ENCODE measurements at places on chromosomes 6 and 20.

DNA sequence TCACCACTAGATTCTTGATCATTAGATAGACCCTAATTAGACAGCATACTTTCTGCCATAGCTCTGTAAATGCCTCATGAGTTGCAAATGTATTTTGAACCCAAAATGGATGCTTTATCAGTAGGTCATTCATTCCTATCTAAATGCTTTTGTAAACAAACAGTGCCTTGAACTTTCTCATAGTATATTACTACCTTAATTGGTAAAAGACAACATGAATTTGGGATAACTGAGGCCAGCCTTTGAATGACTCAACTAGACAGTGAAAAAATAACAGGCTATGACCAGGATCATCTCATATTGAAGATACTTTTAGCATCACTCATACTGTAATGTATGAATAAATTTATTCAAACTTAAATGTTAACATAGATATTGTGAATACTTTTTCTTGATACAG, 37.0 kb upstream of the PRL start:
- DNase-seq, result no peak

DNA sequence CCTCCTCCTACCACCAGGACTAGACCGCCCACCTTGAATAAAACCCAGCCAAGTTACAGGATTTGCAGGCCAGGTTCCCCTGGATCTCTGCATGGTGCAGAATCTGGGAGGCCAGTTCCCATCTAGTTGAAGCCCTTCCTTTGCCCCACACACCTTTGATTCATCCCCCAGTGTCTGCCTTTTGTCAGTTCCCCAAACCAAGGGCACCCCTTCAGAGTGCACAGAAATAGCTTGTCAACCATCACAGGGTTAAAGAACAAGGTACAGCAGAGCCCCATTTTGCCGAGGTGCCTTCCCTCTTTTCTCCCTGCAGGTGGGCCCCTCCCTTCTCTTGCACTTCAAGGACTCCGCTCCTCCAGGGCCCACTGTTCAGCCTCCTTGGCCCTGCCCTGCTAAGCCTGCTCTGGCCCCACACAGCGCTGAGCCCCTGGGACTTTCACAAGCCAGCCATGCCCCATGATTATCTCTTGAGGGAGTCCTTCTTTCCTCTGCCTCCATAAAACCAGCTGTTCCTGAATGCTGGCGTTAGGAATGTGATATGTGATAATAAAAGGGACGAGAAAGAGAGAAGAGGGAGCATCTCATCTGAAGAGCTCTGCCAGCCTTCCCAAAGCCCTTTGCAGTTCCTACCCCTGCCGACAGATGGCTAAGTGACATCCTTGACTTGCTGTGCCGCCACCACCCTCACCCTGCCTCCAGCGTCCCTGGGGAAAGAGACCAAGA, 280.3 kb downstream of the CDC5L start:
- no peak for DNase-seq

DNA sequence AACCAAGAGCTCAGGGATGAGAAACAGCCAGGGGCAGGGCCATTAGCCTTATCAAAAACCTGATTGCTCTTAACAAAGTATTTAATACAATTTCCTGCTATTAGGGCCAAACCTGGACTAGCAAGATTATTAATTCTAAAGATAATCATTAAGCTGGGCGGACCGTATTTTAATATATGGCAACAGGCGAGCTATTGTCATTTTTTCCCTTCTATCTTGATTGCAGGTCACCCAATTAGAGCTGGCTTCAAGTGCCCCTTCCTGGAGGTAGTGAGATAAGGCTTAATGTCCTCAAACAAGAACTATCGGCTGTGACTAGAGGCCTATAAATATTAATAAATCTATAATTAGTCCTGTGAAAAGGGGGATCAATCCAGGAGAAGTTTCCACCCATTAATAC, 66.0 kb upstream of the BLCAP start:
- DNase-seq, result no peak

- no peak for DNase-seq
Observed at GRCh38 chr6:45640081-45640491, 262.4 kb upstream of the SUPT3H start.

DNA sequence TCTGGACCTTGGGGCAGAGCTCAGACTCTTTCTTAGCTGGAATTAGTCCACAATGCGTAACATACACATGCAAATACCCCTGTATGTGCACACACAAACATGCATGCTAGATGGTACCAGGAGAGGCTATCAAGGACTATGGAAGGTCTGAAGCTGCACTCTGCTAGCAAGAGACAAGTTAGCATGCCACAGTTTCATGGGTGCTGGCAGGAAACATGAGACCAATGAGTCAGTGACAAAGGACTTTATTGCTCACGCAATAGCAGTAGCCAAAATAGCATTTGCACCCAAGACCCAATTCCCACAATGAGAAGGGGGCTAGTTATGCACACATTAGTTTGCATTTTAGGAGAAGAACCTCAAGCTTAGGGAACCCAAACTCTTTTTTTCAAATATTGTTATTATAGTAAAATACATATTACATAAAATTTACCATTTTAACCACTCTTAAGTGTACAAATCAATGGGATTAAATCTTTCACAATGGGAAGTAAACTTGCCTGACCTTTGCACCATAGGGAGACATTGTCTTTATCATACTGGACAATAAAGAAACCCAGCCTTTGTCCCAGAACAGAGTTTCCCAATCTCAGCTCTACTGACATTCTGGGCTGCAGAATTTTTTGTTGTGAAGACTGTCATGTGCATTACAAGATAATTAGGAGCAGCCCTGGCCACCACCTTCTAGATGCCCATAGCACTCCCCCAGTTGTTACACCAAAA, 69.1 kb downstream of the NRSN1 start:
- DNase-seq, result no peak

GRCh38 chr6:110512991-110513390, 36.6 kb upstream of the SLC22A16 start:
- no peak for DNase-seq

GRCh38 chr20:36544134-36545018, 3.1 kb downstream of the MYL9 start:
- no peak for DNase-seq

DNA sequence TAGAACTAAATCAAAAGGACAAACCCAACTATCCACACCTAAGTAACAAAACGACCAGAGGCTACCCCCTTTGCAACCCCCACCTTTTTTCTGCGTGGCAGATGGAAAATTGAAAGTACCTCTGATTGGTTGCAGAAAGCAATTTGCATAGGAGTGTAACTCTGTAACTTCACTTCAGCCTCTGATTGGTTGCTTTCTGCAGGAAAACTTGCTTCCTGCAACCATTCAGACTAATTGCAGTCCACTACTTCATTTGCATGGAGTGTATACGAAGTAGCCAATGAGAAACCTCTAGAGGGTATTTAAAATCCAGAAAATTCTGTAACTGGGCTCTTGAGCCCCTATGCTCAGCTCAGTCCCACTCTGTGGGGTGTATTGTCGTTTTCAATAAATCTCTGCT, 129.1 kb upstream of the OLIG3 start:
- no peak for DNase-seq

DNA sequence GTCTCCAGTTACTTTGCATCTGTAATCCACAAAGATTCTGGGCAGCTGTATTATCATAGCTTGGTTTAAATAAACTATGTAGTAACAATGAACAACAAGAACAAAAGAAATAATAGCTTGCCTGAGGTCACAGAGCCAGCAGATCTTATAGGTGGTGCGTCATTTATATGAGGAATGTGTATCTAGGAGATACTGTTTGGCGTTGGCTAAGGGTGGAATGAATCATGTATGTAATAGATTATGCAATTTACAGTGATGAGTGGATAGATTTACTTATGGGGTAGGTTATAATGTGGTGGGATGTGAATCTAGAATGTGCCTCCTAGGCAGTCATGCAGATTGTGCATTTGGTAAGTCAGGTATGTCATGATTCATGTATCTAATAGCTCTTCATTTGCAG, 42.8 kb downstream of the HNF4A start:
- no peak for DNase-seq

GRCh38 chr6:117681162-117681741, 6.0 kb downstream of the NUS1 start:
- DNase-seq, result no peak

GRCh38 chr20:38165089-38165965, at the start of gene TGM2:
TGM2 (minus strand) TSS chr20:38165270; CDS start chr20:38165198, 72 bp downstream.
- DNase-seq, result no peak

DNA sequence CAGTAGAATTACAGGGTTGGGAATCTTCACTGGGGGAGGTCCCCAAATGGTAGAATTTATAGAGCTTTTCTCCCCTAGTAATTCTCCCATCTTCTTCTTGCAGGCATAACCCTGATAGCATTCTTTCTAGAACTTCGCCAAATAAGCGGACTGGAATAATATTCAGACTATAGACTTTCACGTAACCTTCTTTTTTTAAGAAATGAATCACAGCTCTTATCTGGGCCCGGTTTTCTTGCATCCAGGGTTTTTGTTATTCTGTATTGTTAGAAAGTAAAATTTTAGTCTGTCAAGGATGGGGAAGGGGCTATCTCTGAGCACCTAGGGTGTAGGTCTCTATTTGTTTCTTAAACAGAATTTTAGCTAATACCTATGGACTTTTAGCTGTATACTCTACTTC, 476.8 kb upstream of the CITED2 start:
- no peak for DNase-seq

DNA sequence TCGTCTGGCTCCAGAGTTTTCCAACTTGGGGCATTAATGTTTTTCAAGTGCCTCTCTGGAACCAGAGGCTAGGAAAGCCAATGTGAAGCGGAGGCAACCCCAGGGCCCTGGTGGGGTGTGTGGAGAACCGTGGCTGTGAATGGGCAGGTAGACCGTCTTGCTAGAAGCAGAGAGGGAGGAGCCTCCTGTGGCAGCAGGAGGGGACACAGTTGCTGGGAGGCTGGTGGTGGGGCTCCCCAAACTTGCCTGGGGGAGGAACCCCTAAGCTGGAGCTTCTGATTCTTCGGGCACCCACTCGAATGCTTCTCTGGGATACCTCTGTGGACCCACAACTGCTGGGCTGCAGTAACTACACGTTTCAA, 65.3 kb upstream of the APCDD1L start:
- DNase-seq, result no peak

DNA sequence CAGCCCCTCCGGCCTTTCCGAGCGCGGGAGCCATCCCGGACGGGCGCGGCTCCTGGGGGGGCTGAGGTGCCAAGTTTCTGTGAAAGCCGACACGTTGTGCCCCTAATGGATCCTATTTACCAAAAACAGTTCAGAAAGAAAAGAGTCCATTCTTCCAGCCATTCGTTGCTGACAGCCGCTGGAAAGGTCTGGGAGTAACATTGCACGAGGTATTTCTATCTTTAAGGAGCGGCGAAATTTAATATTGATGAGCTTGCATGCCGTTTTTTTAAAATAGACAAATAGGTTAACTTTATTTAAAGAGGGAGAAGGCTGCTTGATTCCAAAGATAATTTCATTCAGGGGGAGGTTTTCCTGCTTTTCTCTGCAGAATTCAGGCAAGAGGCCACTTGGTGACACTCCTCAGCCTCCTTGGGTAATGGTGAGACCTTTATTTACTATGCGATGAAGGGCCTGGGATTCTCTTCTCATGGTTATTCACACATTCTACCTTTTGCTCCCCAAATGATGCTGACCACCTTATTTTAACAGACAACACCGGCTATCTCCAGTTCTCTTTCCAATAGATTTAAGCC, 988 bp downstream of the TIAM2 start:
- DNase-seq, result no peak

DNA sequence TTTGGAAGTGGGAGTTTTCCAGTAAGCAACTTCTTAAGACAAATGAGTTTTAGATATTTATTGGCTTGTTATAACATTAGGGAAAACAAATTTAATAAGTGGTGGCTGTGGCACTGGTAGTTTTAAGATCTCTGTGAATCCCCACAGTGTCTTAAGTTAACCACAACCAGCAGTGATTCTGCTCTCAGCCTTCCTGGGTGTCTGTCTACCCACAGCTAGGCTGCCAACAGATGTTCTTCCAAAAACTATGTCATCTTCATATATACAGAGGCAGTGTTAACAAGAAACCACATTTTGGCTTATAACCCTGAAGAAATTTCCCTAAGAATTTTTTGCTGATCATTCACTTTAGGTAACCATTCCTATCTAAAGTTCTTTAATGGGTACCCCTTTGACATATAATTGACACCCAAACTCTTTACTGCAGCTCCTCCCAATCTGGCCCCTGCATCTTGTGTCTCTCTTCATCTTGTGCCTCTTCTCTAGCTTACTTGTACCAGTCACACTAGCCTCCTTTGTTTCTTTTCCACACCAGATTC, 52.7 kb downstream of the TOP1 start:
- no peak for DNase-seq

- no peak for DNase-seq
Observed at GRCh38 chr6:46270336-46270735, 99.6 kb upstream of the ENPP5 start.

DNA sequence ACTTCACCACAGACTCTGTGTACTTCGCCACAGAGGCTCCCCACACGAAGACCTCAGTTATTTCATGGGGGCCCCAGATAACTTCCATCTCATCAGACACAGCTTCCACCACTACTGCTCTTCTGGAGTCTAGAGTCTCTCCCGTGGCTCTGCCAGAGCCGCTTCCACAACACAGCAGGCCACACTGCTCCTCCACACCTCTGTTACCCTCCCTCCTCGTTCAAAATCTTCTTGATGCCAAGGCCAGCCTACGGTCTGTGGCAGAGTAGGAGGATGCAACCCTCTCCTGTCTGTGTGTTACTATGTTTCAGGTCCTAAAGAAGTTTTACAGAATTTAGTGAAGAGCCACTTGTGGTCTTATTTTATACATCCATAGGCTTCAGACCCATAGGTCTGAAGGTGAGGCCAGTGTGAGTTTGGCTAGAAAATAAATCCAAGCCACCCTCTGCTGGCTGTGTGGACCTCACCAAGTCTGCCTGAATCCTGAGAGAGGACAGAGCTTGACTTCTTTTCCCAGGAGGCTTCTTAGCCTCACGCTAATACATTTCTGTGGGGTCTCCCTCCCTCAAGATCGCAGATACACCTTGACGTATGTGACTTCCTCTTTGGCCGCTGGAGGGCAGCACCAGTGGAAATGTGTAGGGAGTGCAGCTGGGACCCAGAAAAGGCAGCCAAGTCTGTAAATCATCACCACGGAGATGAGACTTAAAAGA, 197.7 kb downstream of the FAXC start:
- DNase-seq, result peak; percentile 32

DNA sequence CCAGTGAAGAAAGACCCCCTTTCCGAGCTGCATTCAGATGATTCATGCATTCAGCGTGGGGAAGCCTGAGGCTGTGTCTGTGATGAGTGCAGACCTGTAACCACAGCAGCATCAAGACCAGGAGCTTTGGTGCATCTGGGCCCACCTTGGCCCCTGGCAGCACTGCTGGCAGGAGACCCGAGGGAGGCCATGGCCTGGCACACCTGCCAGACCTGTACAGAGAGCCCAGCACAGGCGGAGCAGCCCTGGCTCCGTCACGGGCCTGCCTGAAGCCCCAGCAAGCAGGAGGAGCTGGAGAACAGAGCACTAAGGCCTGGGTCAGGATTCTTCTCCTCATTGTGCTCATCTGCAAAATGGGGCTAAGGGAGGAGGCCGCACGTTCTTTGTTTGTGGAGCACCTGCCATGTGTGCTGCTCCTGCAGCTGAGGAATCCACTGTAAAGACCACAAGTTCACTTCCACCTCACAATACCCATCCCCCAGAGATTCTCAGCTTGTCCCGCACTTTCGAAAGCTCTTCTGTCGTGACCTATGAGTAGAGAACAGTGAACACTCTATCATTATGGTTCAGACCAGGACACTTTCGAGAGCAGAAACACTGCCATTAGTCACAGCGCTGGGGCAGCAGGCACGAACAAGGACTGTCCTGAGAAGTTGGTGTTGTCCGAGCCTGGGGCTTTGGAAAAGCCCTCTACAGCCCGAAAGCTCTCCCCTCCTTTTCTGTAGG, 144.4 kb upstream of the CST7 start:
- no peak for DNase-seq

- no peak for DNase-seq
Observed at GRCh38 chr20:237489-237888, 10.4 kb downstream of the DEFB129 start.
